WTC11 (cell line): ENCODE measurements at places on chromosomes 11 and 22. TPM values are rescaled to one million over a fixed set of nuclear protein-coding genes. Genes with fewer than 3 reads are reported as not detected.
A peak's percentile ranks its signal among the peaks of the same experiment; 100 is the strongest.

GRCh38 chr22:42324990-42325710 lies 54.7 kb upstream of the TCF20 start:
- DNase-seq, result peak; percentile 36

DNA sequence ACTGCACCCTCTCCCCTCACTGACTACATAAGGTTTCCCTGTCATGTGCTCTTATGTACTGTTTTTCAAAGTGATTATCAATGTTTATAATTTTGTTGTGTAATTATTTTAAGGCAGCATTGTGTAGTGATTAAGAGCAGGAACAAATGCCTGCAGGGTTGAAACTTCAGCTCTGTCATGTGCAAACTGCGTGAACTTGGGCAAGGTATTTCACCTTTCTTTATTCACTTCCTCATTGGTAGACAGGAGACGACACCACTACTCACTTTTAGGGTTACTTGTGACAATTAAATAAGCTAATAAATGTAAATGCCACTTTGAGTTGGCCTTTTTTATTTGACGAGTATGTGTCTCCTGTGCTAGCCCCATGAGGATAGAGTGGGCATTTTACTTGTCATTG lies 86.5 kb upstream of the E2F8 start:
- no peak for DNase-seq

The PRDM11 gene
- 8.3 to 12.4 TPM (median 11.2 TPM) in 3 replicates for total RNA-seq

- DNase-seq, result no peak
Measured at GRCh38 chr11:131934006-131934405, 563.6 kb downstream of the NTM start.

DNA sequence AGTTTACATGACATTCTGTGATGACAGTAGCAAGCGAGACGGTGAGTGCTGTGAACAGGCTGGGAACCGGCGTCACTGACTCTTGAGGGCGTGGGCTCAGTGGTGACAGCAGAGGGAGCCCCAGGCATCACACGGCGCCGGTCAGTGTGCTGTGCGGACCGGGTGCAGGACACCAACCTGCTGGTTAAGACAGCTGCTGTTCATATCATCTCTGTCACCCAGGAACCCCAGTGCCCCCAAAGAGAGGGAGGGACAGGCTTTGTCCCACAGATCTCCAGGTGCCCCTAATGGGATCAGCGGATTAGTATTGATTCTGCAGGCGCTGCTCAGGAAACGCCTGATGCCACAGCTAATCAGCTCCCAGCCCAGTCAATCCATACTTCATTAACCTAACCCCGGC lies 18.4 kb downstream of the B3GAT1 start:
- peak; percentile 33 for DNase-seq

DNA sequence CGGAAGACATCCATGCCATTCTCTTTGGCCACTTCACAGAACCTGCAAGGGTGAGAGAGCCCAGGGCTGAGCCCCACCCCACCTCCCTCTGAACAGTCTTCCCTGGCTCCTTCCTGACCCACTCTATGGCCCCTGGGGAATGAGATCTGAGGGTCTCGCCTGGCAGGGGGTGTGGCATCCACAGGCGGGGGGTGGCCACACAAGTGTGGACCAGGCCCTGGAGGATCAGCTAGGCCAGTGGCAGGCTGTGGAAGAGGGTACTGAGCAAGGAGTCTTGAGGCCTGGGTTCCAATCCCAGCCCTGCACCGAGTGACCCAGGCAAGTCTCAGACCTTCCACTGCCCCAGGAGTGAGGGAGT lies 5.6 kb upstream of the LRFN4 start:
- no peak for DNase-seq

The ABTB2 gene
- total RNA-seq, result 7.9 to 12.8 TPM (median 8.4 TPM) in 3 replicates

The RBMXL2 gene
- not detected in 3 replicates for total RNA-seq

The TSSK2 gene
- total RNA-seq, result not detected in 3 replicates

DNA sequence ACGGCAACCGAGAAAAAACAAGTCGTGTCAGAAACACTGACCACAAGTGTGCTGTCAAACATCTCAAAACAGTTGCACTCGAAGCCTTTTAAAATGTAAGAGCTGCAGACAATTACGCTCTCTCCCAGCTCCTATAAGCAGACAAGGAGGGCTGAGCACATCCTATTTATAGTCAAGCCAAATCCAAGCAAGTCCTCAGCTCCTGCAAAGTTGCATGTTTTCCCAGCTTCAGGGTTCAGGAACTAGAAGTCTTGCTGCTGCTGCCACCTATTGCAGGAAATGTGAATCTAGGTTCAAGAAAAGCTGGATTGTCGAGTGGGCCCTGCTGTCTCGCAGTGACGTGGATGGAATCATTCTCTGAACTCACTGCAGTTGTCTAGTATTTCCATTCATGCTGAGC lies 15.5 kb downstream of the EFCAB6 start:
- DNase-seq, result no peak

DNA sequence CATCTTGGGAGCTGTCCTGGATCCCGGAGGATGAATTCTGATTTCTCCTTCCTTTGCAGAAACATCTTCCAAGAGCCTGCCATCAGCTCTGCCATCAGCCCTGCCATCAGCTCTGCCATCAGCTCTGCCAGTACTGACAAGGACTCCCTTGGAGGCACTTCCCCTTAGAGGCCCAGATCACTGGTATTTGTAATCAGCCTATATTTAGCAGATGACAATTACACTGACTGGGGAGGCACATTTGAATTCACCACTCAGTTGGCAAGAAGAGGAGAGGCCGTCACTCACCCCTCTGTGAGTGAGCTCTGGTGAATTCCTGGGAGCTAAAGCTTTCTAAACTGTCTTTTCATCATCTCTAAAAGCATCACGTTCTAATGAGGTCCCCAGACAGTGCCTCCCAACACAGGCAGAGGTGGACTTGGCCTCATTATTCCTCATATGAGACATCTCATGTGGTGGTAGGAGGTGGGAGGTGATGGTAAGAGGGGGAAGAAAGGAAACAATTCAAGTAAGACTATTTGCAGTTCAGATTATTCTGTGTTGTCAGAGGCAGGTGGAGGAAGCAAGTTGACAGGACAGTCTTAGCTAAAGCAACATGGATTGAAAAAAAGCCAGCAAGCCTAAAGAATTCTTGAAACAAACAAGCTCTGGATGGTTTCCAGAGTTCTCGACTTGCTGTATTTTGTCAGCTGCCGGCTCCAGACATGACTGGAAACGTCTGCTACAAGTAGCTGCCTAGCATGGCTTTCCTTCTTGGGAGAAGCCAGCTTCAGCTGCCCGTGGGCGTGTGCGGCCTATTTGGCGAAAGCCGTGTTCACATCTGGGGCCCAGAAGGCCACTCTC lies 771.7 kb downstream of the TBC1D22A start:
- no peak for DNase-seq

The AP1B1 gene
- total RNA-seq, result 68.9 to 77.9 TPM (median 71.6 TPM) in 3 replicates

DNA sequence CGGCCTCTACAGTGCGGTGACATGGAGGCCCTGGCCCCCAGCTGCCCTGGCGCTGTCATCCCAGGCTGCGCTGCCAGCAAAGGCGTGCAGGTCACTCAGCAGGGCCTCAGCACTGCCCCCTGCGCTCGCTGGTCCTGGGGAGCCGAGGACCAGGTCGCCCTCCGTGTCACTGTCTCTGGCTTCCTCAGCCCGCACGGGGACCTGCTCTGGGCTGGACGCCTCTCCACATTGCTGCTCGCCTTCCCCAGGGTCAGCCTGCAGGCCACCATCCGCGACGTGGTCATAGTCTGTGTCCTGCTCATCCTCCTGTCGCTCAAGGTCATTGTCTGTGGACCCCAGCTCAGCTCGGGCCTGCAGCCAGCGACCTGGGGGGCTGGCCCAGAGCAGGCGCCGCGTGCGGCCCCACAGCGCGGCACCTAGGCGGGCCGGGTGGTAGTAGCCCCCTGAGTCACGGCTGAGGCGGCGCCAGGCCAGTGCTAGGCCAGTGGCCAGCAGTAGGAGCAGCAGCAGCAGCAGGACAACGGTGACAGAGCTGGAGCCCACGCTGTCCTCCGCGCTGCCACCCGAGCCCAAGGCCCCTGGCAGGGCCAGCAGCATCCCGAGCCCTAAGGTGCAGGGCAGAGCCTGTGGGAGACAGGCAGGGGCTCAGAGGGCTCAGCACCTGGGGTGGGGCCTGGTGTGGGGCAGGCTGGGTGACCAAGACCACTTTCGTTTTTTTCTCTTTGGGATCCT lies 1.6 kb downstream of the PTPRCAP start:
- no peak for DNase-seq

GRCh38 chr11:33941637-33942160 lies 49.8 kb upstream of the LMO2 start:
- no peak for DNase-seq

DNA sequence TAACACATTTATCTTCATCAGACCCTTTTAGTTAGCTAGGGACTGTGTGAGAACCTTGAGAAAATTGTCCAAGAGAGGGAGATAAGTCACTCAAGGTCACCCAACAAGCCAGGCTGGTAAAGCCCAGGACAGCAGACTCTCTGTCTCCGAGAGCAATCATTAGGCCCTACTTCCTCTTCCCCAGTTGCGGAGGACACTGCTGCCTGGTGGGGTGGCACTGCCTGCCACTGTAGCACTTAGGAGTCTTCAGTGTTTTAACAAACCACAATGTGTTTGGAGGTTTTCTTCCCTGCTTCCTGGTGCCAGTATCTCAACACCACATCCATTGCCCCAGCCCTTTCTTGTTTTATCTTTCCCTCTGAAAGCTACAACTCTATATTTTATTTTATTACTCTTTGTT lies 132.1 kb upstream of the LDLRAD3 start:
- no peak for DNase-seq

- DNase-seq, result no peak
Measured at GRCh38 chr11:83069441-83070043, 2.2 kb downstream of the RAB30 start.

- no peak for DNase-seq
Measured at GRCh38 chr11:34630544-34630943, 9.7 kb downstream of the EHF start.

DNA sequence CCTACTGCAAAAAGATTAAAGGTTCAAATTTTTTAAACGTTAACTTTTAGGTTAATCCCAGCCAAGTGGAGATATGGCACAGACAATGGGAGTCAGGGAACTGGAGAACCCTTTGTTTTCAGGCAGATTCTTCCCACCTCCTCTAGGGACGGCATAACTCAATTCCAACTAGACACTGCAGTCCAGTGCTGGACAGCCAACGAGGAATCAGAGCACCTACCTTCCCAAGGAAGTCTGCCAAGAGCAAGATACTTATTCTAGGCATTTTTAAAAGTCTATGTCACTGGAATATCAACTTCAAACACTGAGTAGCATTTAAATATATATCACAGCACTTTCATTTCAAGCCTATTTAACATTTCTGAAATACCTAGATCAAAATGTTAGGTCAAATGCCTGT lies 7.3 kb downstream of the CADM1 start:
- no peak for DNase-seq

DNA sequence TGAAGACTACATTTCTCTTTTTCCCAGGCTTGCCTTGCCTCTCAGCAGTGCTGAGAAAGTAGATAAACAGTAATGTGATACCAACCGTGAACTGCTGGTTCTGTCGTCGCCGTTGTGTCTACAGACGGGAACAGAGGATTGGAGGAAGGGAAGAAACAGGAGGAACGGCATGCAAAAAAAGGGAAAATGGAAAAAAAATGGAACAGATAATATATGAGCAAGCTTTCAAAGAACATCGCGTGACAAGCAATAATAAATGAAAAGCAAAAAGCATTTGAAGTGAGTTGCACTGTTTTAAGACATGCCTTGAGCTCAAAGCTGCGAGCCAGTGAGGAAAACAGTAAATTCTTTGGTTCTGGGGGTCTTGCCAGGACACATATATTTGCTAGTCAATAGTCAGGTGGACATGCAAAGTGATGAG lies 305.9 kb downstream of the CADM1 start:
- DNase-seq, result no peak

- DNase-seq, result no peak
Measured at GRCh38 chr11:59226396-59226795, 13.7 kb upstream of the MPEG1 start.

The DEPDC7 gene
- 4.7 to 5.6 TPM (median 5.1 TPM) in 3 replicates for total RNA-seq

DNA sequence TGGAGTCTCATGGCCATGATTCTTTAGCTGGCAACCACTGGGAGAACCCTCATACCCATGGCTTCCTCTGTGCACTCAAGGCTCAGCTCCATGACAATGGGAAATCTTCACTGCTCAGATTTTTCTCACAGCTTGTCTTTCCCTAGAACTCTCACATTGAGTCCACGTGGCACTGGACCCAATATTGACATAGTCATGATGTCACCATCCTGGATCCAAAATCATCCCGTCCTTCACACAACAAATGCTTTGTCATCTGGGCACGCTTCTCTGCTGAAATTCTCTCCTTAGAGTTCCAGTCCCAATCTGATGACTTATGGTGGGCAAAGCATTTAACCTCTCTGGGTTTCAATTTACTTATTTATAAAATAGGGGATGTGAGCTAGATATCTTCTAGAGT lies 37.7 kb upstream of the CD44 start:
- no peak for DNase-seq

DNA sequence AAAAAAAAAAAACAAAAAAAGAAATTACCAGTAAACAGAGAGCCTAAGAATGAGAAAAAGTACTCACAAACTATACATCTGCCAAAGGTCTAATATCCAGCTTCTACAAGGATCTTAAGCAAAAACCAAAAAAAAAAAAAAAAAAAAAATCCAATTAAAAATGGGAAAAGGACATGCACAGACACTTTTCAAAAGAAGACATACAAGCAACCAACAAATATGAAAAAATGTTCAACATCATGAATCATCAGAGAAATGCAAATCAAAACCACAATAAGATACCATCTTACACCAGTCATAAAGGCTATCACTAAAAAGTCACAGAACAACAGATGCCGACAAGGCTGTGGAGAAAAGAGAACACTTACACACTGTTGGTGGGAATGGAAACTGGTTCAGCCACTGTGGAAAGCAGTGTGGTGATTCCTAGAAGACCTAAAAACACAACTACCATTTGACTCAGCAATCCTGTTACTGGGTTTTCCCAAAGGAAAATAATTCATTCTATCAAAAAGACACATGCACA lies 18.3 kb downstream of the MS4A6A start:
- DNase-seq, result no peak

DNA sequence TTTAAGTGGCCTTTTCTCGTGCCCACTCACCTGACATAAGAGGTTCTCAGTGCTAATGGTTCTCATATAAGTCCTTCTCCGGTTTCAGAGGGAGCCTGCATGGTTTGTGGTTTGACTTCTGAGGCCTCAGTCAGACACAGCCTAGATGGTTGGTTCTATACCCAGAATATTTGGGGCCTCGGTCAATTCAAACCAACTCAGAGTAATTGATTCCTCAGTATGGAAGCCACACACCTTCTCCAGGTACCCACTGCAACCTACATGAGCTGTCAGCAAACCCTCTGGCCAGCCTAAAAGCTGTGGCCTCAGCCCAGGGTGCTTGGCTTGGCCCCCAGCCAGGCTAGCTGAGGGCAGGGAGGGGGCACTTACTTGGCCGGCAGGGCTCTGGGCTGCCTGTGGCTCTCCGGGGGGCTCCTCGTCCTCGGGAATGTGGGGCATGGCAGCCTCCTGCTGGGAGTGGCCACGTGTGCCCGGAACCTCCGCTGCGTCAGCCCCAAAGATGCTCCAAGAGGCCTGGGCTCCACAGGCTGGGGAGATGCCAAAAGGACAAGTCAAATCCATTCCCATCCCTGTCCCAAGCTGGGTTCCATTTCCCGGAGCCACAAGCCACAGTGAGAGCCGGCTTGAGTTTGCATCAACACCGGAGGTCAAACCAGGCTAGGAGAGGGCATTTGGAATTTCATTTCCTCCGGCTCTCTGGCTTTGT lies 41.7 kb downstream of the IRAG1 start:
- no peak for DNase-seq
